ENCODE measurements at places on chromosomes 6 and 20. TPM values are rescaled to one million over a fixed set of nuclear protein-coding genes. Genes with fewer than 3 reads are reported as not detected.

The TTI1 gene
- 18.5 TPM for total RNA-seq

The PLCB4 gene
- total RNA-seq = not detected

The MOG gene
- total RNA-seq = not detected

The ADGRB3 gene
- total RNA-seq = not detected

The SIRPB1 gene
- total RNA-seq = 1.8 TPM

The LHFPL5 gene
- not detected for total RNA-seq

The LY6G6C gene
- total RNA-seq = not detected

The CCN6 gene
- not detected for total RNA-seq

The OCSTAMP gene
- not detected for total RNA-seq

The DYNLT2 gene
- 0.35 TPM for total RNA-seq

The HLA-DMB gene
- total RNA-seq = not detected

The THBS2 gene
- total RNA-seq = 502 TPM

The THBD gene
- total RNA-seq = under 0.01 TPM

The MYCT1 gene
- not detected for total RNA-seq

The CFAP61 gene
- total RNA-seq = not detected

The FERMT1 gene
- 7.5 TPM for total RNA-seq

The DNAH8 gene
- not detected for total RNA-seq

The HMGCLL1 gene
- not detected for total RNA-seq

The SOX4 gene
- 2.8 TPM for total RNA-seq

The PSMB1 gene
- total RNA-seq = 485 TPM

The HTR1E gene
- not detected for total RNA-seq

The TSPO2 gene
- total RNA-seq = not detected

The CCN5 gene
- not detected for total RNA-seq

The MYH7B gene
- not detected for total RNA-seq

The DLGAP4 gene
- 26.8 TPM for total RNA-seq

The SEL1L2 gene
- total RNA-seq = not detected

The CALHM4 gene
- not detected for total RNA-seq

The NRSN1 gene
- not detected for total RNA-seq

The BCLAF1 gene
- 37.5 TPM for total RNA-seq

The ZNF391 gene
- total RNA-seq = 3.4 TPM

The ATP9A gene
- 3.2 TPM for total RNA-seq

The KCNQ5 gene
- 0.53 TPM for total RNA-seq

Measured in myometrial cell (primary cell).